Stimulated activated CD8-positive, alpha-beta memory T cell treated with anti-CD3 and anti-CD28 coated beads, Interleukin-15, amount 100 ng/mL, for 1 hour (primary cell): ENCODE measurements at places on chromosomes 2 and 18.

DNA sequence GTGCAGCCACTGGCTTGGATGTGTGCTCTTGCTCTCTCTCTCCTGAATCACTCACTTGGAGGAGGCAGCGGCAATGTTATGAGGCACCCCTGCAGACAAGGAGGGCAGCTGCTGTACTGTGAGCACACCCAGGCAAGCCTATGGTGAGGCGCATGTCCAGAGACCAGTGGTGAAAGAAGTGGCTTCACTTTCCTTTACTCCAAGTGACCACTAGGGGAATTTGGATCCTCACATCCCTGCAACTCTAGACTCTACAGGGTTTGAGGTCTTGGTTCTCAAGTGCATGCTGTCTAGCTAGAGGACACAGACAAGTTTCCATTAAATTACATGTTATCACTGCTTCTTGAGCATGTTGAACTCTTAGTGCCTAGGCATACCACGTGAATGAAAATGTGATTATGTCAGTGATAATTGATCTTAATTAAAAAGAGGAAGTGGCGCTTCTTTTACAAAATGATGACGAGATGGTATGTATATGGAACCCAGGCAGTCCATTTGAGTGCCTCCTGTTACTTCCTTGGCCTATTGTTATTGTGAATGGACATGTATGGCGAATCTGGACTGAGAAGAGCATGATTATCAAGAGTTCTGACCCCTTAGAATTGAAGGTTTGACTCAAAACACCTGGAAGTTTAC is 181.0 kb upstream of the CDH2 start:
- no peak for DNase-seq

- DNase-seq = no peak
Observed at GRCh38 chr2:96702098-96702785, 37.6 kb downstream of the LMAN2L start.

DNA sequence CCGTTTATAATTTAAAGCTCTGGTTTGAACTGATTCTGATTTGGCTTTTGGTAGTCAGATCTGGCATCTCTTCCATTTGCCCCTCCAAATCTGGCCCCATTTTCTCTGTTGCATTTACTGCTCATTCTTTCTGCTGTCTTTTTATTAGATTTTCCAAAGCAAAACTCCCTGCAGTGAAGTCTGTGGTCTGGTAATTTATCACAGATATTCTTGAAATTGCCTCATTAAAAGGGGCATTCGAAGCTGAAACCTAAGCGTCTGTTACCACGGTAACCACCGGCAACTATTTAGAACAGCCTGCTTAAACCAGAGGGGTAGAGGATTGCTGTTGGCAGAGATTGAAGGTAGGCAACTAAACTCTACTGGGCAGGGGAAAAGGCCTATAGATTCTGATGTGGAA is 111.5 kb upstream of the UPP2 start:
- DNase-seq = no peak

- no peak for DNase-seq
Observed at GRCh38 chr2:216281876-216282275, 90.4 kb downstream of the MARCHF4 start.

DNA sequence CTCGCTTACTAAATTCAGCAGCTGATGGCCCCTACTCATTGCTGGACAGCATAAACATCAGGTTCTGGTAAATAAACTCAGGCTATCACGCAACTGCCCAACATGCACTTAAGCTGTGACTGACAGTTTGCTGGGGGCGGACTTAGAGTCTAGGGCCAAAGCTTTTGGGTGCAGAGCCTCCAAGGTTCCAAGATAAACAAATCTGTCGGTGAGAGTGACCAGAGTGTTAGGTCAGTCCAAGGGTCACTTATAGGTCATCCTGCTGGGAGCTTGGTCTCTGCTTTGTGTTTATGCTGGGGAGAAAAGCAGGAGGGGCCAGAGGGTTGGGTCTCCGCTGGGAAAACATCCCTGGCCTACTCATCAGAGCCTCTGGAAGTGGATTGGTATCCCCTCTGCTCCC is 188.6 kb upstream of the GATA6 start:
- no peak for DNase-seq

DNA sequence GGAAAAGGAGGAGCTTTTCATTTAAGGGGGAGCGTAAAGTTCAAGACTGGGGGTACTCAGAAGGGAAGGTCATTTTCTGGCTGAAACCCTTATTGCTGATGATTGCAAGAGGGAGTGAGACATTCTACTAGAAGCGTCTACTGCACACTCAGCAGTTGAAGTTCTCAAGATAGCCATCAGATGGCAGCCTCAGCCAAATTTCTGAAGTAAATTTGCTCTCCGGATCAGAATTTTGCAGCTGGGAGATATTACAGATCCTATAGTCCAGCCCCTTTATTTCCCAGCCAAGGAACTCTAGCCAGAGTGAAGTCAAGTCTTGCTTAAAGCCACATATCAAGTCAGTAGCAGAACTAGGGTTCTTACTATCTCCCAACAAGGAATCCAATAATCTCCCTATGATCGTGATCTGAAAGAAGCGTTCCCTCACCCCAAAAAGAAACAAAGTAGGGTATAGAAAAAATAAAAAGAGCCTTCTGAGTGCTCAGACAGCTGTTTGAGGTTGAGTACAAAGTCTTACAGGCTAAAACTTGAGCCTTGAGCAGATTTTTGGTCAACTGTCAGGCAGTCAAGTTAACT is 24.0 kb downstream of the RAX start:
- no peak for DNase-seq

DNA sequence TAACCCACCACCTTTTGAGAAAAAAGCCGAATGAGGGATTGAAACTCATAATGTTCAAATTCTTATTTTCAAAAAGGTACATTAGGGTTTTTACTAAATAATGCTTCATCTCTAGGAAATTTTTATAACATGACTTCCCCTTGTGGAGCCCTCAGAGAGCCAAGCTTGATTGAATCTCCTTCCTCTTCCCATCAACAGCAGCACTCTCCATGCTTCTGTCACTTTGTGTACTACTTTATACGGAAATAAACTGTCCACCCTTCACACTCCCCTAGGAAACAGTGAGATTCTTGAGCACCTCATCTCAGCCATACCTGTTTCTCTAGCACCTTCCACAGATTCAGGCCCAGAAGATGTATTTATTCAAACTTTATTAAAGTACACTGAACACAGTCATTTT is 51.8 kb downstream of the TFPI start:
- no peak for DNase-seq

DNA sequence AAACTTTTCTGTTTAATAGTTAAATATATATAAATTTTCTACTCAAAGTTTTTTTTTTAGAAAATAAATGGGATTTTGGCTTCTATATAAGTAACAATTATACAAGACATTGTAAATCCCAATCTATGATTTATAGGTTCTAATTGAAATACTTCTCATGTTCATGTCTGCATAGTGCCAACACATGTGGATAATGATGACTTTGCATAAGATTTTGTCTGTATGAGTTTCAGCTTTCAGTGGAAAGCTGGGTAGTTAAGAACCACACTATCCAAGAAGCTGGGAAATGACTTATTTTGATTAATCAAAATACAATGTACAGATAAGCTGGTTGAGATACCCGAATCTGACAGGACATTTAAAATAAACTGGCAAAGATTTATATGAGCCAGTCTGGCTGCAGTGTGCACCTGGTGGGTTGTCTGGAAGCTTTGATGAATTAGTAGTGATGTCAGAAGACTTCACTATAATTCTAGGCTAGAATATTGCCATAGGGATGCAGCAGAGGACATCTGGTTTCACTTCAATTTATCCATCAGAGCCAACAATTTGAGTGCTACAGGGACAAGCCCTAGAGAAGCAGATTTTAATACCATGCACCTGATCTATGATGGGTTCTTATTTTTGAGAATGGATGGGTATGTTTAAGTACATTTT is 45.4 kb downstream of the EML6 start:
- no peak for DNase-seq

- no peak for DNase-seq
Observed at GRCh38 chr2:186687807-186688211, 6.1 kb upstream of the FAM171B start.

DNA sequence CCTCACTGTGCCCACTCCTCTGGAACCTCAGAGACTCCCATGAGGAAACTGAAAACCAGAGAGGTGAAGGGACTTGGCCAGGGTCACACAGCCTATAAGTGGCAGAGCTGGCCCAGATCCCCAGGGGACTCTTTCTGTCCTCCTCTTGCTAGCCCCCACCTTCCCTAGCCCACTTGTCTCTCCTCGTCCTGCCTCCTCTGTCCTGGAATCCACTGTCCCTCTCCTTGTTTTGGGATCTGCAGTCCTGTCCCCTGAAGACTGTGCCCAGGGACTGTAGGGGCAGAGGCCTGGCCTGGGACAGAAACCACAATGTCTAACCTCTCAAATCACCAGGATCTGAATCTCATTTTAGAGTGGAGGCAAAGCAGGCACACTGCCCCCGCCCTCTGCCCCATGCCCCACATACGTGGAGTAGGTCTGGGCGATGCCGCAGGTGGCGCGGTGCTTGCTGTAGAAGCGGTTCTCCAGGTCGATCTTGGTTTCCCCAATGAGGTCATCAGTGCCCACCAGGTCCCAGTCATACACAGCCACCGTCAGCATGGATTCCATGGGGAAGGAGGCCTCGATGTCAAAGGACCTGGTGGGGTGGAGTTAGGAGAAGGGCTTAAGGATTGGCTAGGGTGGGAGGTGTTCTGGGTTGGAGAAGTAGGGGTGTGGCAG is 12.5 kb downstream of the OTOF start:
- no peak for DNase-seq

GRCh38 chr2:27171351-27171848 is 22.6 kb downstream of the TCF23 start:
- DNase-seq = no peak

GRCh38 chr18:57077786-57078552 is 68.9 kb upstream of the BOD1L2 start:
- no peak for DNase-seq

GRCh38 chr2:121521359-121521758 is 9.3 kb upstream of the RNU4ATAC start:
- no peak for DNase-seq

GRCh38 chr2:231924889-231925275 is 1.3 kb downstream of the NPPC start:
- no peak for DNase-seq

DNA sequence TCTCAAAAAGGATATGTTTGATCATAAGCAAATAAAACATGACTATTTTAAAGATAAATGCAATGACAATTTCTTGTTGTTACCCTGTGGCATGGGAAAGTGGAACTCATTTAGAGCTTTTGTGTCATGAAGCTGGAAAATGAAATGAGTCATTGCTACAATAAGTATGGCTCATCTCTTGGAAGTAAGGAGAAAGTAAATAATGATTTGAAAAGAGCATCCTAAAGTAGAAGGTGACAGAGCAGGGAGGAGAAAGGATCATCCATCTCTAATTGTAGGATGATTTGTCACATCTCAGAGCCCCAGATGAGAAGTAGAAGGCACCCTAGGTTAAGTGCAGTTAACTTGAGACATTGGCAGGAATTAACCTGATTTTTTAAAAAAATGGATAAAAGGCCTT is 200.5 kb downstream of the CPS1 start:
- DNase-seq = no peak

GRCh38 chr2:46645681-46646162 is 166.4 kb downstream of the TMEM247 start:
- no peak for DNase-seq

- no peak for DNase-seq
Observed at GRCh38 chr2:10978090-10978670, 66.4 kb downstream of the KCNF1 start.

- DNase-seq = no peak
Observed at GRCh38 chr2:102442967-102443828, 20.2 kb downstream of the IL18RAP start.

GRCh38 chr18:48571639-48572384 is 33.0 kb downstream of the CTIF start:
- no peak for DNase-seq
